C1 segment of cervical spinal cord (tissue), 14 donors: ENCODE measurements at places on chromosomes 16 and 17.

DNA sequence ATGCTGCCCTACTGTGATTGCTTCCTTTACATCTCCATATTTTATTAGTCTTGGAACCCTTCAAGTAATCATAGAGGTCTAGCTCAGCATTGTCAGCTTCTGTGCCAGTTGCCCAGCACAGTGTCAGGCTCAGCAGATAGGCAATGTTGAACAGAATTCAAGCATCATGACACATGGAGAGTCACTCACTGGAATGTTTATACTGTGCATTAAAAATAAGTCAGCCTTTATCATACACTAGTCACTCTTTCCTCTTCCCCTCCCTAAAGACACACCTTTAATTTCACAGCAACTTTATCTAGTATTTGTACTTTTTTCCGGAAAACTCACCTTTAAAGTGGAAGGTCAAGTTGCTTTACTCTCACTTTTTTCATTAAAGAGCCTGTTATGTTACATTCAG lies 253.8 kb upstream of the CDH11 start:
- no peak for DNase-seq

GRCh38 chr17:10018461-10018891 lies 113.4 kb upstream of the RCVRN start:
- no peak for DNase-seq

- DNase-seq = no peak
Measured at GRCh38 chr17:78022425-78022824, 63.9 kb downstream of the TNRC6C start.

DNA sequence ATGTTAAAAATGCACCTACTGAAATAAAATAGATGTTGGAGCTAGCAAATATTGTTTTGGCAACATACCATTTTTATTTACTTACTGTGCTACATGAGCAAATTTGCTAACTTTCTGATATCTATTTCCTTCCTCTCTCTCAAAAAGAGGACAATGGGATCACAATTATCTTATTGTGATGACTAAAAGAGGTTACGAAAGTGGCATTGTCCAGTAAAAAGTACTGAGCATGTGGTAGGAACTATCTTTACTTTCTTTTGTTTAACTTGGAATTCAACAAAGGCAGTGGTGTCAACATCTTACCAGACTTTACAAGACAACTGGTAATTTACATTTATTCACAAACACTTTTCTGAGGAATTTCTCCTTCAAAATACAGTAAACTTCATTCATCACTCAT lies 1542.6 kb upstream of the CDH8 start:
- no peak for DNase-seq

DNA sequence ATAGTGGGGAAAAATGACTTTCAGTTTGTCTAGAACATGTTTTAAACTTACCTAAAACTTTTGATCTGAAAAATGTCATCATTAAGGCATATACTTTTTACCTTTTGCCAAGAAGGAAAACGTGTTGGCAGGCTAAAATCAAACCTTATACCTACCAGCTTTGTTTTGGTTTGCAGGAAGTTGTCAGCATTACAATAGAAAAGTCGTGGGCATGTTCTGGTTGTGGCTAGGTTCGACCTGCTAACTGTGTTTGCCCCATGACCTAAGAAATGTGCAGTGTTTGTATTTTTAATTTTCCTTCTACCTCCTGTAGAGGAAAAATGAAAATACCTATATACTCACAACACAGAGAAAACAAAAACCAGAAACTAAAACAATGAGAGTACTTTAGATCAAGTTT lies 13.0 kb downstream of the SKAP1 start:
- DNase-seq = no peak

- DNase-seq = no peak
Measured at GRCh38 chr17:80949451-80950421, 41.9 kb upstream of the CHMP6 start.

GRCh38 chr16:7957151-7957550 lies 624.5 kb downstream of the RBFOX1 start:
- no peak for DNase-seq

DNA sequence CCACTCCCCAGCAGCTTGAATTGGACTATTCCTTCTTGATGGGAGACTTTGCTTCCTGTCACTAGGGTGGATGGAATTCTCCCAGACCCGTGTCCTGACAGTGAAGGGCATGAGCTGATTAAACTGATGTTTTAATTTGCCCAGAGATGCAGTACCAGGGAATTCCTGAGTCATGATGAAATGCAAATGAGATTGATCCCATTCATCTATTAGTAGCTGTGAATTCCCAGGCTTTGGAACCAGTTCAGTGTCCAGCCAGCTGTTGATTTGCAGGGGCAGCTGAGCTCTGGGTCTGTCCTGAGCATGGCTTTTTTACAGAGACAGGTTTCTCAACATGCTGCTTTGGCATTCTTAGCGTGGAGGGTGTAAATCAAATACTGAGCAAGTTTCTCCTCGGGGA lies 157.9 kb downstream of the PITPNC1 start:
- DNase-seq = no peak

DNA sequence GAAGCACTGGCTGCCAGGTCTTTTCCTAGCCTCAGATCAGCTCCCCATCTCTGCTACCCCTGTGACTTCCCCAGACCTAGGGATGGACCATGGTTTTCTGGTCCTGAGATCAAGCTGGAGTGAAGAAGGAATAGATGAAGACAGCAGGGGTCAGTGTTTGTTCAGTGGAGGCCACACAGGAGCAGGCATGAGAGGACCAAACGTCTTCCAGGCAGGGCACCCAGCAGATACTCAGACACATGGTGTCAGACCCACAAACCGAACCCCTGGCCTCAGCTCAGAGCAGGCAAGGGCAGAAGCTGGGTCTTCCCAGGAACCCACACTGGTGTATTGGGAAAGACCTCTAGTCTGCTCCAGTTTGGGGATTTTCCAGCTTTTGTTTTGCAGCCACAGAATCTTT lies 189.7 kb downstream of the IRX5 start:
- no peak for DNase-seq

DNA sequence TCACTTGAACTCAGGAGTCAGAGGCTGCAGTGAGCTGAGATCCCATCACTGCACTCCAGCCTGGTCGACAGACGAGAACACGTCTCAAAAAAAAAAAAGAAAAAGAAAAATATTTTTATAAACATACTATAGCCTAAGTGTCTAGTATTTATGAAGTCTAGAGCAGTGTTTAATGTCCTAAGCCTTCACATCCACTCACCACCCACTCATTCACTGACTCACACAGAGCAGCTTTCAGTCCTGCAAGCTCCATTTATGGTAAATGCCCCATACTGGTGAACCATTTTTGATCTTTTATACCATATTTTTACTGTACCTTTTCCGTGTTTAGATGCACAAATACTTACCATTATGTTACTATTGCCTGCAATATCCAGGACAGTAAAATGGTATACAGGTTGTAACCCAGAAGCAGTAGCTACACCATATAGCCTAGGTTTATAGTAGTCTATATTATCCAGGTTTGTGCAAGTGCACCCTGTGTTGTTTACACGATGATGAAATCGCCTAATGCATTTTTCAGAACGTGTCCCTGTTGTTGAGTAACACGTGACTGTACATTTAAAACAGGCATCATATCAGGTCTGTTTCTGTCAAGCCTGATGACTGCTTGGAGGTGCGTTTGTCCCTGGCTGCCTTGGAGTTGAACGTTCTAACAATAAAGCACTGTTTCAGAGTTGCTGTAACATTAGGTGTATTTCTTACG lies 10.1 kb downstream of the NUDT7 start:
- DNase-seq = no peak

DNA sequence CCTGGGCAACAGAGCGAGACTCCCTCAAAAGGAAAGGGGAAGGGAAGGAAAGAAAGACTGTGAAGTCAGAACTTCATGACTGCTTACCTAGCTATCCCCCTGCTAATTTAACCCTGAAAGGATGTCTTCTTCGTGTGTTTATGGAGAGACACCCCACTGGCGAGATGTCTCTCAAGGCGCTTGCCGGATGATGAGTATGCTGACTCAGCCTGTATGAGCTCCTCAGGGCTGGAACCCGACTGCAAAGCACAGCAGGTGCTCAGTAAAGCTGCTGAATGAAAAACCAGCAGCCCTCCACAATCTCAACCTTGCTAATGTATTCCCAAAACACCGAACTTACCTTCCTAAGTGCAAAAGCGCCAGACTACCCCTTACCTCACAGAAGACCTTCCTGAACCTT lies 2.3 kb downstream of the ANKFY1 start:
- no peak for DNase-seq

- no peak for DNase-seq
Measured at GRCh38 chr17:5560361-5560988, 23.8 kb downstream of the NLRP1 start.

DNA sequence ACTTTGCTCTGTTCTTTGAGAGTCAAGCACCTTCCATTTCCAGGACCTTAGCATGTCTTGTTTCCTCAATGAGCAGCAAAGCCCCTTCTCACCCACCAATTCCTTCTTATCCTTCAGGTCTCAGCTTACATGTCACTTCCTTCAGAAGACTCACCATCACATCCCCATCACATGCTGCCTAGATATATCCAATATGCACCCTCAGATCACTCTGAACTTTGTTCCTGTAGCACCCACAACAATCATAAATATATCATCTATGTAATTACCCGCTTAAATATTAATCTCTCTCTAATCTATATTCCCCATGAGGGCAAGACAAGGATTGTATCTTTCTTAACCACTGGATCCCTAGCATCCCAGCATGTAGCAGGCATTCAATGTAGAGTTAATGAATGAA lies 30.4 kb downstream of the KANSL1 start:
- no peak for DNase-seq

GRCh38 chr16:70589998-70590471 lies 56.3 kb upstream of the IL34 start:
- no peak for DNase-seq

DNA sequence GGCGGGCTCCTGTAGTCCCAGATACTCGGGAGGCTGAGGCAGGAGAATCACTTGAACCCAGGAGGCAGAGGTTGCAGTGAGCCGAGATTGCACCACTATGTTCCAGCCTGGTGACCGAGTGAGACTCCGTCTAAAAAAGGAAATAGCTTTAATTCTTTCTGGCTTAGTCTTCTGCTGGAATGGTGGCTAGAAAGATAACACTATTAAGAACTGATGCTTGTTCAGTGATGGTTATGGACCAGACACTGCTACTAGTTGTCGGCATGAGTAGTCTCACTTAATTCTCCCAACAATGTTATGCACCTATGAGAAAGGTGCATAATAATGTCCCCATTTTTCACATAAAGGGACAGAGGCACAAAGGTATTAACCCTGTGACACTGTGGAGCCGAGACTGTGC lies 188.7 kb downstream of the HS3ST3A1 start:
- no peak for DNase-seq

GRCh38 chr17:80992948-80993624 lies 1.4 kb downstream of the CHMP6 start:
- no peak for DNase-seq

DNA sequence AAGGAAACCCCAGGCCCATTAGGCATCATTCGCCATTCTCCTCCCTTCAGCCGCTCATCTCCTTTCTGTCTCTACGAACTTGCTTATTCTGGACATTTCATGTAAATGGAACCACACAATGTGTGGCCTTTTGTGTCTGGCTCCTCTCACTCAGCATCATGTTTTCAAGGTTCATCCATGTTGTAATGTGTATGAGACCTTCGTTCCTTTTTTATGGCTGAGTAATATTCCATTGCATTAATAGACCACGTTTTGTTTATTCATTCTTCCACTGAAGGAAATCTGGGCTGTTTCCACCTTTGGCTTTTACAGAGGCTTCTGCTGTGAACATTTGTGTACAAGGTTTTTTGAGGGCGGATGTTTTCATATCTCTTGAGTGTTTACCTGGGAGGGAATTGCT lies 3.2 kb downstream of the CRISPLD2 start:
- no peak for DNase-seq

- DNase-seq = no peak
Measured at GRCh38 chr16:74607962-74608356, 1.0 kb upstream of the GLG1 start.

GRCh38 chr17:72463287-72464102 lies 342.7 kb downstream of the SOX9 start:
- DNase-seq = no peak

GRCh38 chr16:77435272-77435820 lies 512 bp upstream of the ADAMTS18 start:
- no peak for DNase-seq

- DNase-seq = no peak
Measured at GRCh38 chr17:59558953-59559352, 6.5 kb upstream of the DHX40 start.

DNA sequence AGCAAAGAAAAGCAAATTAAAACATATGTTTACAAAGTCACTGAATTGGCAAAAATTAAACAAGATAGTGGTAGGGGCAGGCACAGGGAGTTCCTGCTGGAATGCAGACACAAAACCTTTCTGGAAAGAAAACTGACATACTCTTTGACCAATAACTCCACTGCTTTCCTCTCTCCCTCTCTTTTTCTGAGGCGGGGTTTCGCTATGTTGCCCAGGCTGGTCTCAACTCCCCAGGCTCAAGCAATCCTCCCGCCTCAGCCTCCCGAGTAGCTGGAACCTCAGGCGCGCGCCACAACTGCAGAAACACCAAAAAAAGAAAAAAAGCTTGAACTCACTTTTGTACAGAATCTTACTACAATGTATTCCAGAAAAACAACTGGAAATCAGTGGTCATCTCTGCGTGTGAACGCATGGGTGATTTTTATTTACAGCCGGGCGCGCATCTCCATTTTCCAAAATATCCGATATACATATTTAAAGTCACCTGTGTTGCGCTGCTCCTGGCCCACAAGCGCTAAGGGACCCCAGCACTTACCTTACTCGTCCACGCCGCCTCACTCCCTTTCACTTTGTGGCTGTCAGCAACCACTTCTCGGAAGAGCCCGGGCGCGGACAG lies 480 bp downstream of the TXNL4B start:
- peak; percentile 23 for DNase-seq

GRCh38 chr16:11212798-11213196 lies 43.2 kb downstream of the SOCS1 start:
- DNase-seq = no peak

DNA sequence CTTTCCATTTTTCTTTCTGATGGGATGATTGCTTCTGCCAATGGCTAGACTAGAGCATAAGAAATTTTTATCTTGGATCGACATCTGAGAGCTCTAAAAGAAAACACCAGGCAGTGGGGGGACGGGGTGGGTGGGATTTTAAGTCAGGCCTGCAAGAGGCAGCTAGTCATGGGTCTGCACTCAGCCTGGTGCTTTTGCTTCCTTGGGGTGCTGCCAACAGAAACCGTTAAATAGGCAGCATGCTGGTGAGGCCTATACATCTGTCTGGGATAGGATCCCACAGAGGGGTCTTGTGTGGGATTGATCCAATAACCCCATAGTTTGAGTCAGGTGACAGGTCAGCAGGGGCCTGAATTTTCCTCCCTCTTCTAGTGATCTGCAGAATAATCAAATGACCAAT lies 26.9 kb downstream of the ZNRF1 start:
- DNase-seq = no peak
